ENCODE measurements at places on chromosomes 5 and 9.
A peak's percentile ranks its signal among the peaks of the same experiment; 100 is the strongest.

DNA sequence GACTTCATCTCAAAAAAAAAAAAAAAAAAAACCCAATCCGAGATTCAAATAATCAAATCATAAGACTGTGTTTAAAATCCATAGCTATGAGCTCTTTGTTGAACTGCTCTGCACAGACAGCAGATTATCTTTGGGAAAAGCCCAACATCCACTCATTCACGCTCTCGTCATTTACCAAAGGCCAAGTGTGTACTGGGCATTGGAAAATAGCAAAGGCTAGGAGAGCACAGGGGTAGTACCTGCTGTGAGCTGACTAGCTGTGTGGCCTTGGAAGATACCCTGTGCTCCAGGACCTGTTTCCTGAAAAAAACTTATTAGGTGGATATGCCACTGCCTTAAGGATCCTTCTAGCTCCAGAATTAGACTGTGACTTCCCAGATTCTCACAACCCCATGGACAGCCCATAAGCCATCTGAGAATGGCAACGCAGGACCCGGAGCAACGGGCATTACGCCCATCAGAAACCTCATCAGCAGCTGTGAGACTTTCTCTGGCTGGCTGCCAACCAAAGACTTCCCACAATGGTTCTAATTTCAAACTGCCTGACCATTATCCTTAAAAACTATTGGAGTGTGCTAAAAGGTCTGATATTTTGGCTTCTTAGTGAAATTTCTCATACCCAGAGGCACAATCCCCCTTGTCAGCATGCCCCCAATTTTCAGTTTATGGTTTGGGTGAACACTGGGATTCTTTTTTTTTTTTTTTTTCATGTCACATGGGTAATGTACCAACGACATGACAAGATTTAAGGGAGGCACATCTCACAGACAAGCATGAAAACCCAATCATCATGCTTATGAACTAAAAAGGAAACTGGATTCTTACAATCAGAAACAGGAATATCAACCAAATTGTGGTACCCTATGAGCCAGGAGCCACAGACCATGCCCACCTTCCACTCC lies 16.8 kb downstream of the SERINC5 start:
- no peak for ATAC-seq

- ATAC-seq: peak; percentile 63
These were observed 99.5 kb downstream of the USP20 start for GRCh38 chr9:129934780-129935179.

- no peak for ATAC-seq
These were observed 151.4 kb downstream of the KDM4C start for GRCh38 chr9:6909181-6909580.

DNA sequence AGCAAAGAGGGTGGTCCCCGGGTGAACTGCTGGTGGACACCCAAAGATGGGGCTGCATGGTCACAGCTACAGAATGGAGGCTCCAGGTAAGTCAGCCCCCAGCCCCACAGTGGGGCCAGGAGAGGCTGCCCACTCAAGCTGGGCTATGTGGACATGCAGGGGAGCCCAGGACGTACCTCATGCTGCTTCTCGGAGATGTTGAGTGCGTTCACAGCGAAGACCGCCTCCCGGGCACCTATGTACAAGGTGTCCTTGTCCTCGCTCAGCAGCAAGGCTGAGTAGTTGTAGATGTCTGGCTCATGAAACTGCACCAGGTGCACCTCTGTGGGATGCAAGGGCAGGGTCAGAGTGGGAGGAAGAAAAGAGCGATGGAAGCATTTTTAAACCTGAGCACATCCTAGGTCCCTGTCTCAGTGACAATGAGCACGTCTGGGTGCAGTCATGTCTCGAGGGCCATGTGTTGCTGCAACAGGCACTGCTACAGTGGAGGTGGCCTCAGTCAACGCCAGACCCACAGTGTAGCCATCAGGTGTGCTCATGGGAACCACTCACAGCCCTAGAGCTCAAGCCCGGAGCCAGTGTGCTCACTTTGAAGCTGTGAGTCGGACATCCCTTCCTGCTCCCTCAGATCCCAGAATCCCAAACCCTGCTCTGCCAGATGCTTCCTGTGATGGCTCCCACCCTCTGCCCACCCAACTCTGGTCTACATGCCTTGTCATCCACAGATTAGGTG lies 84.6 kb downstream of the SECISBP2 start:
- ATAC-seq: no peak

DNA sequence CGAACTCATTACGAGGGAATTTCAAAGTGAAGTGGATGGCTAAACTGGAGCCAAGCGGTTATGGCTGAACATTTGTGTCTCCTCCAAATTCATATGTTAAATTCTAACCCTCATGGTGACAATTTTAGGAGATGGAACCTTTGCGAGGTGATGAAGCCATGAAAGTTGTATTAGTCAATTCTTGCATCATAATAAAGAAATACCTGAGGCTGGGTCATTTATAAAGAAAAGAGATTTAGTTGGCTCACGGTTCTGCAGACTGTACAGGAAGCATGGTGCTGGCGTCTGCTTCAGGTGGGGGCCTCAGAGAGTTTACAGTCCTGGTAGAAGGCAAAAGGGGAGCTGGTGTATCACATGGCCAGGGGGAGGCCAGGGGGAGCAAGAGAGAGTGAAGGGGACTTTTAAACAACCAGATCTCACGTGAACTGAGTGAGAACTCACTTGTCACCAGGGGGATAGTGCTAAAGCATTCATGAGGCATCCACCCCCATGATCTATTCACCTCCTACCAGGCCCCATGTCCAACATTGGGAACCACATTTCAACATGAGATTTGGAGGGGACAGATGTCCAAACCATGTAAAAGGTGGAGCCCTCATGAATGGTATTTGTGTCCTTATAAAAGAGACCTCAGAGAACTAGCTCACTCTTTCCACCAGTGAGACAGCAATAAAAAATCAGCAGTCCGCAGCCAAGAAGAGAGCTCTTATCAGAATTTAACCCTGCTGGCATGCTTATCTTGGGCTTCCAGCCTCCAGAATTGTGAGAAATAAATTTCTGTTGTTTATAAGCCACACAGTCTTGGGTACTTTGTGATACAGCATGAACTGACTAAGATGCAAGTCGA lies 143.4 kb downstream of the MTRR start:
- no peak for ATAC-seq

- no peak for ATAC-seq
These were observed 86.0 kb downstream of the KCNT1 start for GRCh38 chr9:135787776-135788575.

DNA sequence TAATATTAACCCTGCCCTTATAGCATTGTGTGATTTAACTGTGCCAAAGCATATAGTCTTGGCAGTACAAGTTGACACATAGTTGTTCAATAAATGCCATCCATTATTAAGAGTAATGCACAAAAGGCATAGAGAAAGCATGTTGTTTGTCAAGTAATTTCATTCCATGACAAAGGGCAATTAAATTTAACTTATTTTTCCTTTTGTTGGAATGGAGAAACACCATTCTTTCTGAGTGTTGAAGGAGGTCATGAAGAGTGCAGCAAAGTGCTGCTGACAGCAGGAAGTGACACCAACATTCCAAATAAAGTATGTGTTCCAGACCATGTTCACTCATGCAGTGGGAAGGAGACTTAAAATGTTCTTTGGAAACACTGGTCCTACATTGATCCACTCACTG lies 29.1 kb downstream of the ANKDD1B start:
- no peak for ATAC-seq

GRCh38 chr5:178245389-178245788 lies 12.8 kb upstream of the PHYKPL start:
- no peak for ATAC-seq

DNA sequence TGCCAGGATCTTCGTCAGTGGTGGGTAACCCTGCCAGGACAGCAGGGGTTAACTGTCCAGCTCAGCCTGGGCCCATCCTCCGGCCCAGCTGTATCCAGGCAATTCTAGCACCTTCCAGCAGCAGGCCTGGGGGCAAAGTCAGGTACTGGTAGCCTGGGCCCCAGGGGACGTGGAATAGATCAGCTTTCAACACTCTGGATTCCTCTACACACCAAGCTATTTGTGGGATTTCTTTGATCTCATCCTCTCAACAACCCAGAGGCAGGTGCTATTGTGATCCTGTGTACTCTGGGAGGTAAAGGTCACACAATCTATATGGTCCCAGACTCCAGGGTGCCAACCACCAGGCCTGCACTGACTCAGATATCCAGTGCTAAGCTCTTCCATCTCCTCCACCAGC lies 8.7 kb upstream of the SPOUT1 start:
- ATAC-seq: no peak

GRCh38 chr5:151719228-151720000 lies 32.7 kb upstream of the SPARC start:
- ATAC-seq: no peak

DNA sequence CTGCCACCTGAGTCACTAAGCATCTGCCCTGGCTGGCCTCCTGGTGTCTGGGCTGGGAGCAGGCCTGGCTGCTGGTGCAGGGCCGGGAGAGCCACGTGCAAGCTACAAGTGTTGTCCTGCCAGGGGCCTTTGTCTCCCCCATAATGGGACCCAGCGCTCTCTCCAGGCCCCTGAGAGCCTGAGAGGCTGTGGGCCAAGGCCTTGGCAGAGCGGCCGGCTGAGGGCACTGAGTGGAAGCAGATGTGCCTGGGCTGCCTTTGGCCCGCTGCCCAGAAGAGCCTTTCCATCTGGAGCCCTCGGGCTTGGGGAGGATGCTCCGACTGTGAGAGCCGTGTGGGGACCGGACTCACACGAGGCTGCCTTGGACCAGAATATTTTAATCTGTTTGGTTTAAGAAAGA lies 185.5 kb downstream of the RGS3 start:
- no peak for ATAC-seq

DNA sequence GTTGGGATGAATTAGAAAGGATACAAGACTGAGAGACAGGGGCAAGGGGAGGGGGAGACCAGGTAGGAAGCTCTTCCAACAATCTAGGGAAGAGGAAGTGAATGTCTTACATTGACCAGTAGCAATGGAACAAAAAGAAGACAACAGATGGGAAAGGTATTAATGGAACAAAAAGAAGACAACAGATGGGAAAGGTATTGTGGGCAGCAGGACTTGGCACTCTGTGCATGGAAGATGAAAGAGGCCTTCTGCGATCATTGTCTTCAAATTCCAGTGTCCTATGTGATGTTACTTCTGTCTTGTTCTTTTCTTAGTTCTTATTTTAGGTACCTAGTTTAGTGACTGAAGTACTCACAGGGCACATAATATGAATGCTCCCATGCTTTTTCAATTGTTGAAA lies 161.8 kb downstream of the PALM2AKAP2 start:
- ATAC-seq: no peak
